ENCODE measurements at places on chromosomes 6 and 20.

DNA sequence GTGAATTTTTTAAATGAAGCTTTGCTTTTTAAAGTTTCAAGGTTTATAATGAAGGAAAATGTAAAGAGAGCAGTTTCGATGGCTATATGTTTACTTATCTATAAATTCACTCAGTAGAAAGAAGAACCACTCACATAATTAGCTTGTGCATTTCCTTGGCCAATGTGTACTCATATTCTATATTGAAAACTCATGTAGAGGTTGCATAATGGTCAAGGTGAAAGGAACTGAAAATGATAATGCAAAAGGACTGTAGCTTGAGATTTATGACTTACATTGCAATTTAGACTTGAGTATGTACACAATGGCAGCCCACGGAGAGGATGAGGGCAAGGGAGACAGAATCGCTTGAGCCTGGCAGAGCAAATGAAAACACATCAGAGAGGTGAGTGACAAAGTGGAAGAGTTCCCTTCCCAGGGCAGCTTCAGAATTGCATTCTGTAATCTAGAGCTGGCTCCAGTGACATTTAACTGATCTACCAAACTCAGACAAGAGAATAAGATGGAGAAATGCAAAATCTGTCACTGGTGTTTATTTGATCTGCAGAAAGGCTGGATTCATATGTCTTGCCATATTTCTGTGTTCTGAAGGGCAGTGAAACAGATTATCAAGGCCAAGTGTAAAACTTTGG, 191.8 kb downstream of the TMEM200A start:
- no peak for DNase-seq

GRCh38 chr20:47670913-47671312, 114.4 kb downstream of the SULF2 start:
- DNase-seq: no peak

DNA sequence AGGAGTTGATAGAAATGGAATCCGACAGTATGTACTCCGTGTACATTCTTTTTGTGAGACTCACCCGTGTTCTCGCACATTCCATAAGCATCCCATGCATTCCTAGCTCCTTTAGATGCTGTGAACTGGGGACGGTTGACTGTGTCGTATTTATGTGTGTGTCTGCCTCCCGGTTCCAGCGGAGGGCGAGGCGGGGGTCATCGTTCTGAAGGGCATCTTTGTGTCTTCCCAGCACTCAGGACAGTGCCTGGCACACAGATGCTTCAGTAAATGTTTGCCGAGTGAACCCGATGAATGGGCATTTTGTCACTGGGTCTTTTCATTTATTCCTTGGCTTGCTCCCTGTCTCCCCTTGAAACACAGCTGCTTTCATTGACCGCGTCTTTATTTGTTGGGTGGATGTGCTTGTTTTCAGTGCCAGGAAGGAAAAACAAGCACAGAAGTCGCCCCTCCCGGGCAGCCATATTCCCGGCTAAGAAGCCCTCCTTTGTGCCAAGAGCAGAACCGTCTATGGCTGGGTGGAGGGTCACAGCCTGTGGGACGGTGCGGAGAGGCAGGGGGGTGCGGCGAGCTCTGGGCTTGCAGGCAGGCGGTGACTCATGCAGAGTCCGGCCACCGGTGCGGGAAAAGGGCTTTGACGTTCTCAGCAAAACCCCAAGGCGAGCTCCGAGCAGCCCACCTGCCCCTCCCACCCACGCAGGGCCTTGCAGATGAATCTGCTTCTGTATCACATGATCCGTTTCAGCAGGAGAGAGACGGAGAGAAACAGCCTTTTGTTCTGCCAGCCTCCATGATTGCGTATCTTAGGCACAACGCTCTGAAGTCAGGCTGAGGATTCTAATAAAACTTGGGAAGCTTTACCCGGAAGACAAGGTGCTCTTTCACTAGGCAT, 11.2 kb upstream of the PSMG4 start:
- DNase-seq: no peak

- DNase-seq: no peak
Measured at GRCh38 chr6:98469141-98469540, 365.2 kb upstream of the POU3F2 start.

GRCh38 chr20:42161228-42161829, 543.2 kb upstream of the CHD6 start:
- no peak for DNase-seq

DNA sequence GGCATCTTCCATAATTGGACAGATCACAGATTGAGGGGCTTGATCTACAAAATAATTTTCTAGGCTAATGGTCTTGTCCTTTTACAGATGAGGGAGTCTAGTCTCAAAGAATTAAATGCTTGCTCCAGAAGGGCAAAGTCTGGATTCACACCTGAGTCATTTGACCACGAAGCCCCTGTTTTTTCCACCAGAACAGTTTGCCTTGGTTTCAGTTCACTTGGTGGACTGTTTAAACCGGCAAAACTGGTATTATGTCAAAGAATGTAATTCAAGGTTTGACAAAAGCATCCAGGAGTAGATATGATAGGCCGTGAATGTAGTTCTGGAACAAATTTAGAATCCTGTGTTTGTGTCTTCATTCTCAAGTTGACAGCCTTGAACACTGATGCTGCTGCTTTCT, 3.3 kb downstream of the MYO6 start:
- DNase-seq: no peak

DNA sequence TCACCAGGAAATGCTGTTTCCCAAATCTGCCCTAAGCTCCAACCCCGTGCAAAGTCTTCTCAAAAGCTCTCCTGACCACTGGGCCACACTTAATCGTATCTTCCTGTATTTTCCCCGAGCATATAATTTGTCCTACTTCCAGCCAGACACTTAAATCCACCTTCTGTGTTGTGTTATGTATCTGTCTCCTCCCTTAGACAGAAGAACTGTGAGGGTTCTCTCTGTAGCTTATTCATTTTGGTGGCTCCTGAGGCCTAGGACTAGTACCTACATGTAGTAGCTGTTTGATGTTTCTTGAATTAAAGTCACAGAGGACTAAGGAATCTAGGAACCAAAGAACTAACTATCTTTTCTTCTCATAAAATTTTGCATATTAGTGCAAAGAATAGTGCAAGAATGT, 292.6 kb downstream of the ALDH8A1 start:
- no peak for DNase-seq

GRCh38 chr6:72835749-72836148, 213.9 kb downstream of the KCNQ5 start:
- DNase-seq: no peak

DNA sequence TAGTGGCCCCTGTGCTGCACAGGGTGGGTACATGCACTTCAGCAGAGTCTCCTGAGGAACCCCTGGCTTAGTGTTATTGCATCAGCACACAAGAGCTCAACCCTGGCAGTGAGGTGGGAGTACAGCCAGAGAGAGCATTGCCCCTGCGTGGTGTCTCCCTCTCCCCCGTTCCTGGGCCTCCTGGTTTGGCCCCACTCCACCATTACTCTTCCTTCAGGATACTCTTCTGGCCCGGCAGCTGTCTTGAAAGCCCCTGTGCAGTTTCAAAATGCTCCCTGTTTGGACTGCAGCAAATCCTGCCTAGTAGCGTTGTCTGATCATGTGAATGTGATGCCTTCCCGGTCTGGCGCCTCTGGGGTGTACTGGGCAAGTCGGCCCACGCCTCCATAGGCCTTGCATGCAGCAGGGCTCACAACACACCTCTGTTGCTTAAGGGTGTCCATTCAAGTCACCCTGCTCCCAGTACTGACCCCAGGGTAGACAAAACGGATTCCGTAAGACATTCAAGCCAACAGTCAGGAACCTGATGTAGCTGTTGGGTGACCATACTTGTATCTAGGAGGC, 32.1 kb downstream of the TXNDC5 start:
- DNase-seq: no peak

GRCh38 chr6:33856655-33857054, 52.9 kb upstream of the MLN start:
- no peak for DNase-seq

- DNase-seq: peak; percentile 70
Measured at GRCh38 chr20:31879143-31879987, 8.9 kb downstream of the TTLL9 start.

GRCh38 chr20:4633780-4634179, 87.9 kb upstream of the PRND start:
- DNase-seq: peak; percentile 70

GRCh38 chr6:138222901-138223546, 4.7 kb upstream of the PBOV1 start:
- DNase-seq: peak; percentile 3

DNA sequence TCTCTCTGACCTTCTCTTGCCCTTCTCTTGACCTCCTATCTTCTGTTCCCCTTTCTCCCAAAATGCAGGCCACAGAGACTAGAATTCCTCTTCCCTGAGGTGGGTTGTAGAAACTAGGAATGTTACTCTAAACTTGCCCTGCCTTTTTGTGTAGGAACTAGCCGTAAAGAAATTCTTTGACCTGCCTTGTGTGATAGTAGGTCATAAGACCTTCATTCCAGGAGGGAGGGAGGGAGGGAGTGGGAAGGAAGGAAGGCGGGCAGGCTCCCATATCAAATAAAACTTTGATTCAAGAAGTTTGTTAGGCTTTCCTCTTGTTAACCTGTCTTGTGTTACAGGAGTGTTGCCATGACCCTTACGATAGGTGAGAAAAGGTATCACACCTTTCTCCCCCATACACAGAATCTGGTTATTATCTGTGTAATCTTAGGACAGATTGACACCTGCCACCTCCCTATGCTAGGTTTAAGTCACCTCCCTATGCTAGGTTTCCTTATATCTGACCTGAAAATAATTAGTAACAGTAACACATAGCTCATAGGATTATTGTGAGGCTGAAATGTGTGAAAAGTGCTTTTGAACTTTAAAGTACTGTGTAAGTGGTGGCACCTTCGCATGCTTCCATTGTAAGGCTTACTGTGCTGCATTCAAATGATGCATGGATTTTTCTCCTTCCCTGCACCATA, 32.6 kb upstream of the FUCA2 start:
- DNase-seq: no peak

DNA sequence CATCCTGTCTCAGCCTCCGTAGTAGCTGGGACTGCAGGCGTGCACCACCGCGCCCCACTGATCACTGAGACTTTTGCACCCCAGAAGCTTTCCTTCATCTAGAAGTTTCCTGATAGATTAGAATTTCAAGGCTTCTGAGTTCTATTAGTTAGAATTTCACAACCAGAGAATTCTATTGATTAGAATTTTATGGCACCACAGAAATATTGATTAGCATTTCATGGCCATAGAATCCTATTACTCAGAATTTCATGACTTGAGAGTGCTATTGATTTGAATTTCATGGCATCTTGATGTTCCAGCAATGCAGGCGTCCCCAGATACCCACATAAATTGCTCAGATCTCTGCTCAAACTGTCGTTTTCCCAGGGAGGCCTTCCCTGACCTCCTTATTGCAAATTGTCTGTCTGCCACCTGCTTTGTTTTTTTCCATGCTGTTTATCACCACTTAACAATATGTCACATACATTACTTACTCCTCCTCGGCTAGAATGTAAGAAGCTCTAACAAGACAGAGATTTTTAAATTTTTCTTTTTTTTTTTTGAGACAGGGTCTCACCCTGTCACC, 16.9 kb upstream of the CBFA2T2 start:
- DNase-seq: no peak

GRCh38 chr6:34981951-34982350, 92.9 kb downstream of the ANKS1A start:
- no peak for DNase-seq

DNA sequence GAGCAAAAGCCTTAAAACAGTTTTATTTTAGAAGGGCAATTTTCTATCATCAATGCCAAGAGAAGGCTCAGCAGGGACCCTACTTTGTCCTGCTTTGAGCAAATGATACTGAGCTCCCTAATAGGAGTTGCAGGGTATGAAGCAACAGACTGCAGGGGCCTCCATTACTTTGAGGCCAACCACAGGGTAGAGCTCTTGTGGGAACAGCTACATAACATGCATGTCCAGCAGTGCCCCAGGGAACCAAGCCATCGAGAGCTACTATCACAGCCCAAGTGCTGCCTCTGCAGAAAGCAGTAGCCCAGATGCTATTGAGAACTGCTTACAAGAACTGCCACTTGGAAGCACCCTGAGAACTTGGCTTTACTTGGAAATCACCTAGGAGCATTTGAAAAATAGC, 222.1 kb downstream of the LAMA2 start:
- DNase-seq: no peak

GRCh38 chr6:98579941-98580340, 254.4 kb upstream of the POU3F2 start:
- no peak for DNase-seq

GRCh38 chr6:21527731-21528130, 65.8 kb upstream of the SOX4 start:
- no peak for DNase-seq

GRCh38 chr6:79869184-79869583, 78.2 kb downstream of the ELOVL4 start:
- no peak for DNase-seq

DNA sequence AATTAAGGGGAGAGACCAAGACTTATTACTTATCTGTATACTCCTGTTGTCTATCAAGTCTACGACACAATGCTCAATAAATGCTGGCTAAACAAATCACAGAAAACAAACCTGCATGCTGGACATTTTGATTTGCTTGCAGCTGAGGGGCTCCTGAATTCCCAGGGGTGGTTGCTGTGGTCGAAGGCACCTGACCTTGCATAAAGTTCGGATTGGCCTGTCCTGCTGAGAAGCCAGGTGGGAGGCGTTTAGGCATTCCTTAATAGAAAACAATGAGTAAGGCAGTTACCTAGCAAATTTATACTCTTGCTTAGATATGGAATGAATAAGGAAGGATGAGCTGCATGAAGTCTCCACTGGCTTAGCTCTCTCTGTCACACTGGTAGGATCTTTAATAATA, 50.5 kb downstream of the TP53INP2 start:
- DNase-seq: no peak

GRCh38 chr6:47118611-47119010, 76.5 kb upstream of the ADGRF1 start:
- no peak for DNase-seq

GRCh38 chr6:33886673-33887144, 82.9 kb upstream of the MLN start:
- DNase-seq: peak; percentile 89

DNA sequence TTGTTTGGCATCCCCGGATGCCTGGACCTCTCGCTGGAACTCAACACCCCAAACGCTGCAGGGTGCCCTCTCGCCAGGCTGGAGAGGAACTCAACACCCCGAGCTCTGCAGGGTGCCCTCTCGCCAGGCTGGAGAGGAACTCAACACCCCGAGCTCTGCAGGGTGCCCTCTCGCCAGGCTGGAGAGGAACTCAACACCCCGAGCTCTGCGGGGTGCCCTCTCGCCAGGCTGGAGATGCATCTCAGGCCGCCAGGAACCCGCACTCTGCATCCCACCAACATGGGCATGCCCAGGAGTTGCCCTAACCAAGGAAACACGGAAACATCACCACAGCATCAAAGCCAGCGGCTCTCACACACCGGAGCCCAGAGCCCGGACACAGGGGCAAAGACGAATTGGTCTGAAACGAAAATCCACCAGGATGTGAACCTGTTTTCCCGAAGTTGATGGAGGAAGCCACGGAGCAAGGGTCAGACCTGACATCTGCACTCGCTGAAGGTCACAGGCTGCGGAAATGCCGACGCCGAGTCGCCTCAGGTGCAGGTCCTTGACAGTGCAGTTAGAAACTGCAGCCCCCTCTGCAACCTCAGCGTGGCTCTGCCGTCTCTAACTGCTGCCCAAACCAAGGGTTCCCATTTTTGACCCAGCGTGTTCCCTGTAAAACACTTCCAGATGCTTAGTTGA, 37.5 kb downstream of the DLL1 start:
- no peak for DNase-seq

- no peak for DNase-seq
Measured at GRCh38 chr6:35386989-35387388, 44.6 kb downstream of the PPARD start.

- DNase-seq: no peak
Measured at GRCh38 chr20:34896086-34896621, 19.7 kb downstream of the ACSS2 start.
